Head of caudate nucleus (tissue), 42 donors: ENCODE measurements at places on chromosomes 2 and 18.
A peak's percentile ranks its signal among the peaks of the same experiment; 100 is the strongest.

GRCh38 chr2:216634370-216635148 is 1.3 kb downstream of the IGFBP2 start:
- no peak for DNase-seq

DNA sequence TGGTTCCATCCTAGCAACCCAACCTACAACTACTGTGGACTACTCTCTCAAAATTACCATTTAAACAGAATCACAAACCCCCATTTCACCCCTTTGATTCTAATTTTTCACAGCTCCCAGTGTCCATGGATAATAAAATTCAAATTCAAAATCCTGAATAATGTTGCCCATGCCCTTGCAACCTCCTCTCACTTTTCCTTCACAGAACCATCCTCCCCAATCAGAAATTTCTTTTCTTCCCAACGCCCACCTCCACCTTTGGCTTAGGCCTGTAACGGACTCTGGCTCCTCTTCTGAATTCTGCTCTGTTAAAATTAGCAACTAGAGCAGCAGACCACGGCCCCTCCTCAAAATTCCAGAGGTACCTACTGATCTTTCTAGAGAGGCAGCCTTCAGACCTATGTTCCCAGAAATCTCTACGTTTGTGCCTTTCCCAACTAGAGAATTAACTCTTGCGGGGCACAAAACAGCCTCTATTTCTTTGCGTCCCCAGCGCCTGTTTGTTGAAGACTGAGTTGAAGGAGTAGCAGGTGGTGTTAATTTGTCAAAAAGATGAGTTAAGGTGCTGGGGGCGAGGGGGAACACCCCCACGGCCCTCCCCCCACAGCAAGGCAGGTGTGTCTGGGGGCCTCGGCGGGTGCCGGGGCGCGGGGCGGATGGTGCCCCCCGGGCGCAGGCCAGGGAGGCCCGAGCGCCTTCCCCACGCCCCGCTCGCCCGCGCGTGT is 428 bp upstream of the MAP3K20 start:
- no peak for DNase-seq

DNA sequence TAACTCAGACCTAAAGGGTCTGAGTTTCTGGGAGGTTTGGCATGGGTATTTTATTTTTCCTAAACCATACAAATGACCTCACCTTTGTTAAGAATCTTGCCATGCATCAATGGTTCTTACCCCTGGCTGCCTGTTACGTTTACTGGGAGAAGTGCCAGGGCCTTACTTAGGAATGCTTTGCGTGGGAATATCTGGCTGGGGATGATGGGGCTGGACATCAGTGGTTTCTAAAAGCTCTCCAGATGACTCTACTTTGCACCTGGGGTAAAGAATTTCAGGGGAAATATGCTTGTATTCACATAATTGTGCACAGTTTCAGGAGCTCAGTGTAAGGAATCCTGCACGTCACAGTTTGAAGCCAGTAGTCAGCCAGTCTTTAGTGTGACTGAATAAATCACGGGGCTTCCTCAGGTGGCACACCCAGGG is 18.2 kb upstream of the DAW1 start:
- DNase-seq, result no peak

DNA sequence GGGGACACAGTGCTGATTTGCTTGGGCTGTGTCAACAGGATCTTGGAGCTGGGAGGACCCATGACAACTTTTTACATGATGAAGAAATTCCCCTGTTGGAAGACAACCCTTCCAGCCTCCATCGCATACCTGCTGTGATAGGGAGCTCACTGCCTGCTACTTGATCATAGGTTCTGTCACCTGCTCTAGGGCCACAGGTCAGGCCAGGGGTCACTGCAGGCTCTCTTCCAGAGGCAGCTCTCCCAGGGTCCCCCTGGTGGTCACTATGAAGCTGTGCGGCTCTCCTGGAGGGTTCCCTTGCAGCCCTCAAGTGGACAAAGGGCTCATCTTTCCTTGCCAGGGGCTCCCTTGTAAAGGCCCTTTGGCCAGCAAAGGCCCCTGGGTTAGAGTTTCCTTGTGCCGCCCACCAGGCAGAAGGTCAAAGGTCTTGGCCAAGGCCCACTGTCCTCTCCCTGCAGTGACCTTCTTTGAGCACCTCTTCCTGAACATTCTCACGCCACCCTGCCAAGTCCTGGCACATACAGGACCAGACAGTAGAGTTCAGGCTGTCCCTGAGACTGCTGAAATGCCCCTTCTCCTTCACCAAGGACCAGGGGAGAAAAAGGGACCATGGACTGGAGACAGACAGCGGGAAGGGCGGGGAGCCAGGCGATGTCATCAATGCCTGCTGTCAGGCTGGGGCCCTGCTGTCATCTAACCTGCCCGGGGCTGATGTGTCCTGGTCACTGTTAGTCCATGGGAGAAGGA is 345.1 kb downstream of the DYSF start:
- DNase-seq, result peak; percentile 33

DNA sequence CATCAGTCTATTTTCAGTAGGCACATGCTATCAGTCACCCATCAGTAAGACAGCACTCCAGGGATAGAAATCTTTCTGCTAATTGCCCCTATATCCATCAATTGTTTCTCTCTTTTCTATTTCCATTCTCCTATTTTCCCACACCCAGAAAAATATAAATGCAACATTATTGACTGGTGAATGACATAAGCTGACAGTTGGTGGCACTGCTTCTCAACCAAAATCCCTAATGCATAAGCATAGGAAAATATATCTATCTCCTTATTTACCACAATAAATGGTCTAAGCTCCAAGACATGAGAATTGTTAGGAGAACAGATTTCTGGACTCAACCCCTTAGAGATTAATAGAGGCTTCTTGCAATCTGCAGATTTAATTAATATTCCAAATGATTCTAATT is 64.0 kb upstream of the REG3A start:
- DNase-seq, result no peak

- DNase-seq, result no peak
These were observed 30.0 kb downstream of the VIL1 start for GRCh38 chr2:218448934-218449333.

DNA sequence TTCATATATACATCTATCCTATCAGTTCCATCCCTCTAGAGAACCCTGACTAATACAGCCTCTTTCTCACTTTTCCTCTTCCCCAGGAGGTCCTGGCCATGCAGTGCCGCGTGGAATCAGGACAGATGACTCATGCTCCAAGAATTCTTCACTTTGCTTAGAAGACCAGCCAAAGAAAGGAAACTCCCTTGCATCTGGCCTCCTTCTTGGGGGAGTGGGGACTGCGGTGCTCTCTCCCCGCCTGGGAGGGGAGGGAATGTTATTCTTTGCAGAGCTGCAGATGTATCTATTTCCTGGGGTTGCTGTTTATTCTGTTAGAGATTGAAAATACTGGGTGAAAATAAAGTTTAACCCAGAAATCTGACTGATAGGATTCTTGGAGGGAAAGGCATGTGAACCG is 111.5 kb upstream of the SH3BP4 start:
- DNase-seq, result no peak

- no peak for DNase-seq
These were observed 475.7 kb upstream of the PKDCC start for GRCh38 chr2:41572154-41572553.

DNA sequence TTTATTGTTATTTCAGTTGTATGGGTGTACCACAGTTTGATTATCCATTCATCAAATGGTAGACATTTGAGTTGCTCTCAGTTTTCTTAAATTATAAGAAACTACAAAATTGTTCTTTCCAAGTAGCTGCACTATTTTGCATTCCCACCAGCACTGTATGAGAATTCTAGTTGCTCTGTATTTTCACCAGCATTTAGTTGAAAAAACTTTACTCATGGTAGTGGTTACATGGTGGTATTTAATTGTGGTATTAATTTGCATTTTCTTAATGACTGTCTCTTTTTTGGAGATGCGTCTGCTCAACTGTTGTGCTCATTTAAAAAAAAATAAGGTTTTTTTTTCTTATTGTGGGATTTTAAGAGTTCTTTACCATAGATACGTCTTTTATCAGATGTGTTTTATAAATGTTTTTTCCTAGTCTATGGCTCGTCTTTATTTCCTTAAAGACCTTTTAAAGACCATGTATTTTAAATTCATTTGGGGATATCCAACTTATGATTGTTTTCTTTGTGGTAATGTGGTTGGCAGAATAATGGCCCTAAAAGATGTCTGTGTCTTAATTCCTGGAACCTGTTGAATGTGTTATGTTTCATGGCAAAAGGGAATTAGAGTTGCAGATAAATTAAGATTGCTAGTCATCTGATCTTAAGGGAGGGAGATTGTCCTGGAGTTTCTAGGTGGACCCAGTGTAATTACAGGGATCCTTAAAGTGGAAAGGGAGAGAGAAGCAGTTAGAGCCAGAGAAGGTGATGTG is 37.4 kb downstream of the UBE2F start:
- DNase-seq, result no peak

DNA sequence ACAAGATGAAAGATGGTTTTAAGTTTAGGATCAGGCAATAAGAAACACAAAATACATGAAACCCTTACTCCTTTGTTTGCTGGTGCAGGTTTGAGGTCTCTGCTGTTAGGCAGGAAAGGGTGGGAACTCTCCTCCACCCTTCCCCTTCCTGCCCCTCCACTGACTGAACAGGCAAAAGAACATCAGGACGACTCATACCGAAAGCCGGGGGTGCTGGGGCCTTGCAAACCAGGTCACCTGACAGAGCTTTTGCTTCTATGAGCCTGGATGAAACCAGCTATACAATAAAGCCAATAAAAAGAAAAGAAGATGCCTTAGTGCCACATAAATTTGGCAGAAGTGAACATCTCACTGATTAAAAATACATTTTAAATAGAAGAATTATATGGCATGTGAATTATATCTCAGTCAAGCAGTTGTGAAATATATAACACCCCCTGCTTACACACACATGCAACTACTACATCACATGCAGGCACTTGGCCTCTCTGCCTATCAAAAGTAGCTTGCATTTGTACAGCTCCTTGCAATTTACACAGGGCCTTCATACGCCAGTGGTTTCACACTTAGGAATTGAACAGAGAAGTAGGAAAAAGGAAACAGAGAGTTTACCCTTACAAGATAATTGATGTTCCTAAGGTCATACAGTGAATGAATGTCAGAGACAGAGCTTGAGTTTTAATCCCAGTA is 215.1 kb upstream of the TRIB2 start:
- DNase-seq, result no peak

- DNase-seq, result no peak
These were observed 36.2 kb downstream of the CHRNA1 start for GRCh38 chr2:174728096-174728495.

DNA sequence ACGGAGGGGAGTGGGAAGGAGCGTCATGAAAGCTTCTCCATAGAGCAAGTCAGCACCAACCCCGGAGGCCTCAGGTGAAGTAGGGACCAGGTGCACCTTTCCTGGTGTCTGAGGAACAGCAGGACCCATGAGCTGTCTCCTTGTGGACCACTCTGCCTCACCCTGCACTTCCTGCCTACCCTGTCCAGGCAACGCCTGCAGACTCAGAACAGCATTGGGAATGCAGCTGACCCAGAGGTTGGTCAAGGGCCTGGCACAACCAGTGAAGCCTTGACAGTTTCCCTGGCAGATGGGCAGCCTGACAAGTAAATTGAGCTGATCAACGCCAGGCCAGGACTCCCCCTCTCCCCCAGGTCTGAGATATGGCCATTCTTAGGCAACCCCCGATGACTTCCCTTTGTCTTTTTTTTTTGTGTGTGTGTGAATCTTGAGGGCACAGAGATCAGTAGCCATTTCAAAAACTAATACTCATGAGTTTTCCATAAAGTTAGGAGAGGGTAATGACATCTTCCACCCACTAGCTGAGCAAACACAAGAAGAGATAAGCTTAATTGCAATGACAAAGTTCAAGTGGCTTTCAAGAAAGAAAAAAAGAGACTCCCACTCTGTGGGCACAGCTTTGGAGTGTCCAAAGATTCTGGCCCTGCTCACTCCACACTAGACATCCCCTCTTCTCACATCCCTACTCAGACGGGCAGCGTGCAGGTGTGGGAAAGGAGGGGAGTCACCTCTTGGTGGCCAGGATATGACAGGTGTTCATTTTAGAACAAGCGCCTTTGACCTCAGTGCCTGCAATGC is 3.5 kb upstream of the FABP1 start:
- no peak for DNase-seq

GRCh38 chr2:70985283-70985688 is 6.9 kb downstream of the ANKRD53 start:
- DNase-seq, result no peak

GRCh38 chr18:5890331-5891183 is 4.8 kb downstream of the TMEM200C start:
- no peak for DNase-seq

DNA sequence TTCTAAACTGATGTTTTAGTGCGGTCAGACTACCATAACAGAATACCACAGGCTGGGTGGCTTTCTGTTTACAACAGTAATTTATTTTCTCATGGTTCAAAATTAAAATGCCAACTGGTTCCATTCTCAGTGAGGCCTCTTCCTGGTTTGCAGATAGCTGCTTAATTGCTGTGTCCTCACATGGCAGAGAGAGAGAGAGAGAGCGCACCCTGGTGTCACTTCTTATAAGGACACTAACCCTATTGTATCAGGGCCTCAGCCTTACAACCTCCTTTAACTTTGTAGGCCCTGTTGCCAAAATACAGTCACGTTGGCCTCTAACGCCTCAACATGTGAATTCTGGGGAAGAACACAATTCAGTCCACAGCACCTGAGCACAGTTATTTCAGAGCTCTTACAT is 37.5 kb upstream of the ZNF385B start:
- no peak for DNase-seq

DNA sequence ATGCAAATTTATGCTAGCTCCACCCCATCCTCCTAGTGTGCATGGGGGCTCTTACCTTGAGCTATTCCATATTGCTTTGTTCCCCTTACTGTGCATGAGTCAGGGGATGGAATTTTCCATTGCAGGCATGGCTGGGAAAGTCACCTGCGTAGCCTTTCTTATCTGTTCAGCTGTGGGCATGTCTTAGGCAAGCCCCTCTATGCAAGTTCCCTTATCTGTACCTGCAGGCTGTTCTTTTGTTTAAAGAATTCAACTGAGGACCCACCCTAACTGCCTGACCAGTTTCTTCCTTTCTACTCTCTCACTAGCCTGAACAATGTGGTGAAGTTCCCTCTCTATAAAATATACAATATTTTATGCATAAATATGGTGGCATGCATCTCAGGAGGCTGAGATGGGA is 54.2 kb upstream of the CDCA7 start:
- no peak for DNase-seq

DNA sequence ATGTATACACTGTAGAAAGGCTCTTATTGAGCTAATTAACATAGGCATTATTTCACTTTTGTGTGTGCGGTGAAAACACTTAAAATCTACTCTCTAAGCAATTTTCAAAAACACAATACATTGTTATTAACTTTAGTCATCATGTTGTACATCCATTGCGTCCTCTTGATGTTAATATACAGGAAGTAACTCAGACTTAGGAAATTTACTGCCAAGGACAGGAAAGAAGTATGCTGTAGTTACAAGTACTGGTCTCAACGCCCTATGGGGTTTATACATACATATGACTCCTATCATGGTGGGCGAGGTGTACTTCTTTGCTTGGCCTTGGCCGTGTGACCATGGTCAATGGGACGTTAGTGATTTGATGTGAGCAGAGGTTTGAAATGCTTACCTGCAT is 15.5 kb downstream of the SCTR start:
- no peak for DNase-seq

GRCh38 chr2:61834893-61835292 is 19.0 kb downstream of the FAM161A start:
- no peak for DNase-seq
